ENCODE measurements at places on chromosomes 6 and 20.

- DNase-seq, result no peak
Measured at GRCh38 chr6:30922447-30922852, 8.4 kb downstream of the VARS2 start.

DNA sequence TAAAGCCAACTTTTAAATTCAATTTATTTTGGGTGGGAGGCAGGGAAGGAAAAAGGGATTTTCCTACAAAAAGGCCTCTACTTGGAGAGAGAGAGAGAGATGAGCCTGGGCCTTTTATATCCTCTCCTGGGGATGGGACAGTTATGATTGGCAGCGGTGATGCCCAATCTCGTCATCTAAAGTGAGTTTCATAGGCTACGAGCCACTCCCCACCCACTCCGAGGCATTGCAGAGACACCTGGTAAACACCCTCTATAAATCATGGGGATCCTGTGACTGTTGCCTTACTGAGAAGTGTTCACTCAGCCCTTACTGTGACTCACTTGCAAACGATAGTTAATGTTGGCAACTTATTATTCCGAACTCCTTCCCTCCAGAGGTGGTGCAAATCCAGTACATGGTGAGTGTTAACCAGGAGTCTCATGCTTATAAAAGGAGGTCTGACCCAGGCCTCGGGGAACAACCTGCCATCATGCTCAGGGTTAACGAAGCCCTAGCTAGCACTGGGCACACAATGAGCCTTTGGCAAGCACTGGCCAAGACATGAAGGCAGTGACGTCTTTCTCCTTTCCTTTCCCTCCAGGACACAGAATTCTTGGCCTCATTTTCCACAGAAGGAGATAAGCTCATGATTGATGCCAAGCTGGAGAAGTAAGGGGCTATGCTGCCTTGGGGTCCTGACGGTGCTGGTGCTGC lies 20.5 kb downstream of the BPIFB4 start:
- no peak for DNase-seq

DNA sequence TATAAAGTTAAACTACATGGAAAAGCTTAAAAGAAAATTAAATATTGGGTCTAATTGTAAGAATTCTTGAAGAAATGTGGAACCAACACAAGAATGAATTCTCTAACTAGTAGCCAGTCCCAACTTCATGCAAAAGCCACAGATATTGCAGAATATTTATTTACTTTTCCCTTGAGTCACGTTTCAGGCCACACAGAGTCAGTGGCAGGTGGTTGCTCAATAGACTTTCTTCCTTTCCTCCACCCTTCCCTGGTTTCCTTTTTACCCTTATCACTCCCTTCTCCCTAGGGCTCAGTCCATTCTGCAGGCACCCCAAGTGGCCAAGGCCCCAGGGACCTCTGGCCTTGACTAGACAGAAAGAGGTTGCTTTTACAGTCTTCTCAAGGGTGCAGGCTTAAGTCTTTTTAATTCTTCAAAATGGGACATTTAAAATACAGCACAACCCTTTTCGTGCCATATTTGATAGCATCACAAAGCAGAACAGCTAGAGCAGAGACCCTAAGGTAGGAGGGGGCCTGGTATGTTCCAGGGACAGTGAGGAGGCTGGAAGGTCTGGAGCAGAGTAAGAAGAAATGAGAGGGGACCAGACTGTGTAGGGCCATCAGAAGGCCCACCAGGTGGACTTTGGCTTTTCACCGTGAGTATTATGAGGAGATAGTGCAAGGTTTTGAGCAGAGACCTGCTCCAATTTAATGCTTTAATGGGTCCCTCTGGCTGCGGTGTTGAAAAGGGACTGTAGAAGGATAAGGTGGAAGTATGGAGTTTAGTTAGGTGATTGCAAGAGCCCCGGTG lies 65.0 kb downstream of the HDDC2 start:
- DNase-seq, result no peak

- no peak for DNase-seq
Measured at GRCh38 chr6:43778131-43778855, 8.3 kb downstream of the VEGFA start.

GRCh38 chr6:41463062-41463930 lies 82.9 kb upstream of the FOXP4 start:
- peak; percentile 19 for DNase-seq

GRCh38 chr6:106608080-106608668 lies 21.1 kb downstream of the RTN4IP1 start:
- DNase-seq, result peak; percentile 64

GRCh38 chr20:3032624-3033023 lies 10.8 kb upstream of the GNRH2 start:
- no peak for DNase-seq

GRCh38 chr20:4063631-4064030 lies 48.3 kb upstream of the RNF24 start:
- no peak for DNase-seq

DNA sequence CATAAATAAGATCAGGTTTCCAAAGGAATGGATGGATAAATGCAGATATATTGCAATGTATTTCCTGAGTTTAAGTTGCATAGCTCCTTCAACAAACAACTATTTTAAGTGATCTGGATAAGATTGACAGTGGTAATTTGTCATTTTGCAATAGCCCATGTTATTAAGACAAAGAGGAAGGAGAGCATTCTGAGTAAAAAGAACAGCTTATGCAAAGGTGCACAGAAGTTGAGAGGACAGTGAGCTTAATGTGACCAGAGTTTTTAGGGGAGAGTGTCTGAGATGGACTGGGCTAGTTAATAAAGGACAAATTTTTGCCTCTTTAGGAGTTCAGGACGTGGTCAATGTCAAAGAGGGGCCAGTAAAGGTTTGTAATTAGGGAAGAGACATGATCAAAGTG lies 48.8 kb upstream of the FBXO30 start:
- DNase-seq, result no peak

DNA sequence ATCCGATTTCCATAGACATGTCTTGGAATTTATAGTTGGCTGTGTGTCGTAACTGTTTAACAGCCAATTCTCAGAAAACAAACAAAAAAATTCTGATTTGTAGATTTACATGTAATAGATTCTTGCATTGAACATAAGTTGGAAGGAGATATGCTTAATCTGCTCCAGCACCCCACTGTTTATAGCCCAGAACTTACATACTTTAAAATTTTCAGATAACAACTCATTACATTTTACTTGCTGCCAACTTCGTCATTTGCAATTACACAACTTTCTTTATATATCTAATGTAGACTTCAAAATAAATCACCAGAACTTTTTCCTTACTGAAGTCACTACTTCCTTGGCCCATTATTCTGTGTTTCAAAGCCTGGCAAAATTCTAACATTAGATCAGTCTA lies 472.3 kb upstream of the EYS start:
- no peak for DNase-seq

- no peak for DNase-seq
Measured at GRCh38 chr6:36651659-36652379, 26.7 kb upstream of the CDKN1A start.

- no peak for DNase-seq
Measured at GRCh38 chr20:52593654-52594053, 378.5 kb upstream of the TSHZ2 start.

Measured in NCI-H146 (cell line).